ENCODE measurements at places on chromosomes 5 and 9.

DNA sequence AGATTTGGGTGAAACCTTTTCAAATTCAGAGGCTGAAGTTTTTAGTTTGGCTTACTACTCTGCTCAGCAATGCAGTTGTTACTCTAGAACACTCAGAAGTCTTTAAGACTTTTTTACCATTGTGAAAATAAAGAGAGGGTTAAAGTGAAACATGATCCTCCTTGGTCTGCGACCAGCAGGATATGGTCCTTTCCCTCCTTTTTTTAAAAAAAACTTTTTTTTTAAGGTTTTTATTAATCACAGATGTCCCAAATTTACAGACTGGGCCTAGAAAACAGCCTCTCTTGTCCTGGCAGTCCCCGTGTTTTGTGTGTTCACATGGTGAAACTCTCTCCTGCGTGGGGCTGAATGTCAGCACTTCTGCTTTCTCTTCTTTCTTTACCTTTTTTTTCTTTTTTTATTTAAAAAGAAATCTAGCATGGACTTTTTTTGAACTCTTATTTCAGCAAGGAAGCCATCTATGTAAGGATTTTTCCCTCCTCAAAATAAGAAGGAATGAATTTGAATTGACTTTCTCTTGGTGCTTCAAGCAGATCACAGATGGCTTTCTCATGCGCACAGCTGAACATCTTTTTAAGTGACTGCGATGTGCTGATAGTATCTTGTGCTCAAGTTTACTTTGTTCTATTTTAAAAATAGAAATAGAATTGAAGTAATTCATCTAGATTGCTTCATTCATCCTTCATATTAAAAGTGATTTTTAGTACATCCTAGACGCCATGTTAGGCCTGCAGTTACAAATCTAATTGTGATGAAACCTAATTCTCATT is 128.7 kb upstream of the OTULINL start:
- no peak for DNase-seq

DNA sequence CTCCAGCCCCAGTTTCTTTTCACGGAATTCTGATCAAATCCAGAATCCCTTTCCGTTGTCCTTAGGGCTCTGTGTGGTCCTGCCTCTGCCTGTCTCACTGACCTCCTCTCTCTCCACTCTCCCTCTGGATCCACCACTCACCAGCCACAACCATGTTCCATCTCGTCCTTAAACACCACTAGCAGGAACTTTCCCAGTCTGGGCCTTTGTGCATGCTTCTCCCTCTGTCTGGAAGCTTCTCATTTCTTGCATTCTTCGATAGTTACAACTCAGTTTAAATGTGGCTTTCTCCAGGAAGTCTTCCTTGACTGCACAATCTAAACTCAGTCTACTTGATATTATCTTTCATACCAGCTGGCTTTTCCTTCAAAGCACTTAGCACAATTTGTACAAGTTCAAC is 117.7 kb upstream of the MSX2 start:
- DNase-seq, result no peak

DNA sequence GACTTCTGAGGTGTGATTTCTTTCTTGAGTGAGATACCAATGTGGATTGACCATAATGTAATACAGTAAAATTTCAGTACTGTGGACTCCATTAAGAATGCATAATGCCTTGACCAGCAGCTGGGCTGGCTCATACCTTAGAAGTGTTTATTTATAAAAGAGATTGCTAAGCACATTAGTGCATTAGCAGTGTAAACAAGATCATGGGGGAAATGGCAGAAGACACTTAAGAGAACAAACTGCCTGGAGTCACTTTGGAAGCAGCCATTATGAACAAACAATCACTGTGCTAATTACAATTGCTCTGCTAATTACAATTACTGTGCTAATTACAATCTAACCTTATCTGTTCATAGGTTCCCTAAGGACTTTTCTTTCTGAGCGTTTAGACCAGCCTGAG is 104.2 kb downstream of the TRIM32 start:
- DNase-seq, result no peak

DNA sequence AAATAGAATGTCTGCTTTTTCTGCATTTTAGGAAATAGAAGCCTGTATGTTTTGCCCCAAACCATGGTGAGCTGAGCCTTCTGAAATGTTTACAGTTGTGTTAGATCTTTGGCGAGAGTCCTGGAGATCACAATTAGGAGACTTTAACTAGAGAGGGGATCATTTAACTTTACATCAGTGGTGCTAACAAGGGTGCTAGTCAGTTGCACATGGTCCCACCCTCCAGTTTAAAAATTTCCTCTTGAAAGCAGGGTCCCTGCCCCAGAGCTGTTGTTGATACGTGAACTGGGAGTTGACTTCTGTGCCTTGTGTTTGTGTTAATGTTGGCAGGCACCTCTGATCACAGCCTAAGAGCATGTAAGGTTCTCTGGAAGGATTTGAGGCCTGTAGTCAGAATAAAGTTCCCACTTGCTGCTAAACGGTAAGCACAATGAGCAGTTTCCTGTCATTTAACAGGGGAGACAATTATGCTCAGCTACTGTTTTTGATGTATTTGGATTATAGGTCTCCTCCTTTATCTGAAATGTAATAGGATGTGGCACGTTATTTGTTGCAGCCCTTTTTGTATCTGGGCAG is 43.7 kb downstream of the RASGRF2 start:
- DNase-seq, result no peak

DNA sequence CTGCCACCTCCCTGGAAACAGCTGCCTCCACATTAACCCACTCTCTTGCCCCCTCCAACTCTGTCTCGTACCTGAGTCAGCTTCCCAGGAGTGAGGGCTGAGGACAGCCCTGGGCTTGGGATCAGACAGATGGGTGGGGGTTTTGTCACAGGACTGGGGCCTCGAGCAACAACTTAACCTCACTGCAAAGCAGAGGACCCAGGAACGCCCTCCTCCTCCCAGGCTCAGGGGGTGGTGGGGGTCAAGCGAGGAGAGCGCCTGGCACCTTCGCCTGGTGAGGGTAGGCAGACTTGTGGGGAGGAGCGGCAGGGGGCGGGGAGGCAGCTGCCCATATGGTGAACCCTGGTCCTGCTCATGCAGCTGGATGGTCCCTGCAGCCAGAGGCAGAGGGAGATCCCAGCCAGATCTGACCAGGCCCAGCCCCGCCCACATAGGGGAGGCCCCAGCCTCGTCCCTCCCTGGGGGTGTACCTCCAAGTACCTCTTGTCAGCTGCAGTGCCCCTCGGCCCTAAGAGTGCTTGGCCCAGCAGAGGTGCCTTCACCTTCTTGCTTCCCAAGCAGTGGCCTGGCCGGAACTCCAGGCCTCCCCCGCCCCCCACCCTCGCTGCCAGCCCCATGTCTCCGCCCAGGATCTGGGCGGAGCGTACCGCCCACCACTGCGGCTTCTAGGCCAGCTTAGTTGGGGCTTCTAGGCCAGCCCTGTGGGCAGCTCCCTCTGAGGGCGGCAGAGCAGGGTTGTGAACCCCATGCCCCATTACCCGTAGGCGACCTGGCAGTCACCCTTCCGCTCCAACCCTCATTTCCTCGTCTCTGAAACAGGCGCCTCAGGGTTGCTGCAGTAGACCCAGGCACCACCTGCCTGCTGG is at the start of gene SARDH:
Gene SARDH (minus strand): TSS at position 579 of the 866 bp plus-strand sequence. CDS start 4,179 bp downstream, outside the sequence.
- no peak for DNase-seq

DNA sequence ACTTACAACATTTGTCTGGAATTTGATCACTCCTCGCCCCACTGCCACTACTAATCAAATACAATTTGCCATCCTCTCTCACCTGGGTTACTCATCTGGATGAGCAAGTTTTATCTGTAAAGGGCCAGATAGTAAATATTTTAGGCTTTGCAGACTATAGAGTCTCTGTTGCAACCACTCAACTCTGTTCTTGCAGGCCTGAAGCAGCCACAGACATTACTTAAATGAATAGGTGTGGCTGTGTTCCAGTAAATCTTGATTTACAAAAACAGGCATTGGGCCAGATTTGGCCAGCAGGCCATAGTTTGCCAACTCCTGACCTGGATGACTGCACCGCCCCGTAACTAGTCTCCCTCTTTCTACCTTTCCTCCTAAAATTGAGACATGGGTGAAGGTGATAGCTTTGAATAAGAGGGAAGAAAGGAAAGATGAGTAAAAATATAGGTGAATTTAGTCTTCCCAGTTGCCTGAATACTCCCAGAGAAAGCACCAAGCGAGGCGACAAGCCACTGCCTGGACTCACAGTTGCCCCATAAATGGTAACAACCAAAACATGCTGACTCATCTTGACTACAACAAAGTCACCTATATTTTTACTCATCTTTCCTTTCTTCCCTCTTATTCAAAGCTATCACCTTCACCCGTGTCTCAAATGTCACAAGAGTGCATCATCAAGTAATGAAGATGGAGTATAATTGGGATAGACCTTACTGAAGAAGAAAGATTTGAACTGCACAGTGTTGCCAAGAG is 32.5 kb upstream of the SCAMP1 start:
- DNase-seq, result no peak

DNA sequence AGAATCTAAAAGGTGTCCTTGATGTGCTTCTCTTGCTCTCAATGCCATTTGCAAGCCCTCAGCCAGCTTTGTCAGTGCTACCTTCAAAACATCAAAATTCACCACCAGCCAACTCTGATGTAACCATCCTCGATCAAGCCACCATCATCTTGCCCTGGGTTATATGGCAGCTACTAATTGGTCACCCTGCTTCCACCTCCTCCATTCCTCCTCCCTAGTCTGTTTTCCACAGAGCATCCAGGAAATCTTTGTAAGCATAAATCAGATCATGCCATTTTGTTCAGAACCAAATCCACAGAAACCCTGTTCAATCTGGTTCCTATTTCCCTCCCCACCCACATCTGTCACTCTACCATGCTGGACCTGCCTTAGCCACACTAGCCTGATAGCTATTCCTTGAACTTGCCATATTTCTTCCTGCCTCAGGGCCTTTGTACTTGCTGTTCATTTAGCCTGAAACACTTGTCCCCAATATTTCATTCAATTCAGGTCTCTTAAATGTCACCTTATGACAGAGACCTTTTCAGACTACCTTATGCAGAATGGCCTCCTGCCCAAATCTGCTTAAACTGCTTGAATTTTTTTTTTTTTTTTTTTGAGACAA is 1.9 kb upstream of the B4GALT1 start:
- no peak for DNase-seq

- no peak for DNase-seq
Measured at GRCh38 chr5:138610918-138611677, 35.9 kb upstream of the HSPA9 start.

- no peak for DNase-seq
Measured at GRCh38 chr9:83167126-83167525, 104.2 kb upstream of the RASEF start.

DNA sequence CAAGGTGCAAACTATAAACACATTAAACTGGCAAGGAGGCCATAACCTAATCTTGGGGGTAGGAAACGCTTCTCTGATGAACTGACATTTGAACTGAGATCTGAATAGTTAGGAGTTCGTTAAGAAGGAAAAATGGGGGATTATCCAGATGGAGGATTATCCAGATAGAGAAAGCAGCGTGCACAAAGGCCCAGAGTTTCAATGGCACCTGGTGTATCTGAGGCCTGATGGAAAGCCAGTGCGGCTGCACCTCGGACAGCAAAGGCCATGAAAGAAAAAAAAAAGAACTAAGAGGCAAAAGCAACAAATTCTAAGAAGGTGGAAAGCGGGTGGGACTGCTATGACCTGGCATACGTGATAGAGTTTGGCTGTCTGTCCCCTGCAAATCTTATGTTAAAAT is 13.0 kb upstream of the CTNNAL1 start:
- DNase-seq, result no peak

- DNase-seq, result no peak
Measured at GRCh38 chr5:179195561-179196404, 135.6 kb downstream of the ZNF354C start.

DNA sequence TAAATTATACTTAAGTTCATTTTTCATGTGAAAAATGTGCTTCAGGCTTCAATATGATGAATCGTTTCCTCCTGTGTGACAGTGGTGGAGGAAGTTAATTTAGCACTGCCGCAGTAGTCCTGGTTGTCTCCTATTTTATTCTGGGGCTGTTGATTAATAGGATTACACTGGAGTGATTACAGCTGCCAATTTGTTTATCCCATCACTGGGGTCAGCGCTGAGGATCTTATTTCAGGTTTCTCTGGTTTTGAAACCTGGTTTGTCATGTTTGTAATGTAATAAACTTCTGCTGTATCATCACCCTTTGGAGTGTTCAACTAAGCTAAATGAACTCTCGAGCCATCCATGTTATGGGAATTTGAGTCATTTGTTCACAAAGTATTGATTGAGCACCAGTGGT is 241.7 kb upstream of the KCNN2 start:
- no peak for DNase-seq

GRCh38 chr5:154403776-154404387 is 41.9 kb upstream of the SAP30L start:
- DNase-seq, result no peak

GRCh38 chr5:135312255-135312935 is 86.6 kb downstream of the MACROH2A1 start:
- DNase-seq, result no peak

DNA sequence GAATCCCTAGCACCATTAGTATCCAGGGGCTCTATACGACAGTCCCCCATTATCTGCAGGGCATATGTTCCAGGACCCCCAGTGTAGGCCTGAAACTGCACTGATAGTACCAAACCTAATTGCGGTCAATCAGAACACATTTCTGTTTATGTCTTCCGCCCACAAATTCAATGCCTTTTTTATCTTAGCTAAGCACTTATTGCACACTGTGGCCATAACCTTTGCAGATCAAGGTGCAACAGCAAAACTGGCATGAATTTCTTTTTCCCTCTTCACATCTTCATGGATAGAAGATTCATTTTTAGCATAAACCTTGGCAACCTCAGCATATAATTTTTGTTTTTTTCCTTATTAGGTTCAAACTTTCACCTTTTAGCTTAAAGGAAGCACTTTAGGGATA is 361.1 kb downstream of the DEPDC1B start:
- no peak for DNase-seq

DNA sequence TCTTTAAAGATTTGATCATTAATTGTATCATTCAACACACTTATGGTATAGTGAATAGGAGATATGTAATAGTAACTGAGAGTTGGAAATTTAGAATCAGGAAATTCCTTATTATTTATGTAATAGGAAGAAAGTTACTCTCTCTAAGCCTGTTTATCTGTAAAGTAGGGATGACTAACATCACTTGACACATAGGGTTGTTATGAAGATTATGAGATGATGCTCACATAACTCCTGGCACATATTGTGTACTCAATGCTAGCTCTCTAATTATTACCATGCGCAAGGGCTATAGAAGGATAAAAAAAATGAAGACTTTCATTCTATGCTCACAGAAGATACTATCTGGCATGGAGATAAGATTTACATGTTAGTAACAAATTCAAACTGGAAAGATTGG is 149.9 kb downstream of the ISOC1 start:
- DNase-seq, result no peak

GRCh38 chr5:139561655-139562451 is 714 bp downstream of the UBE2D2 start:
- no peak for DNase-seq

DNA sequence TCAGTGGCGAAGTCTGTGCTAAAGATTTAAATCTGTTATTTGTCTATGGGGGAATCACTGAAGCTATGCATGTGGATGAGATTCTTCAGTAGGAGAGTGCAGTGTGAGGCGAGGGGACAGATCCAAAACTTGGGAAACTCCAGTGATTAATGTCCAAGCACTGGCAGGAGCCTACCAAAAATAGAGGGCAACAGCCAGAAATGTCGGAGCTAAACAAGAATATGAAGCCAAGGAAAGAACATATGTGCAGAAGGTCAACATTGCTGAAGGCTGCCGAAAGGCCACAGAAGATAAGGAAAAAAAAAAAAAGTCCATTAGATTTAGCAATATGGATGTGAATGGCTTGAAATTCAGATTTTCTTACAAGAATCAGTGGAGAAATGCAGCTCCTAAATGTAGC is 61.8 kb downstream of the C6 start:
- DNase-seq, result no peak
